ENCODE measurements at places on chromosomes 4 and X.

DNA sequence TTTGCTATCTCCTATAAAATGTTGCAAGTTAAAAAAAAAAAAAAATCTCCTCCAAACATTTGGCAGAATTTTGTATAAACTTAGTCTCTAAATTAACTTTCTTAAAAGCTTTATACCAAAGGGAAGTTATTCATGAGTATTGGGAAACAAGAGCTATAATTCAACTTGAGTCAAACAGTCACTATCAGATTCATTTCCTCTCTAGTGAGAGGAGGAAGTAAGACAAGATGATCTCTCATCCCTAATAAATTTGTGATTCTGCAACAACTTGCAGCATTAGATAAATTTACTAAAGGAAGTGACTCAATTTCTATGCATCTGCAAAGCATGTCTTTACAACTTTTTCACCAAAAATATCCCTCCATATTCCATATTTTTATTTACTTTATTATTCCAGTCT is 135.4 kb upstream of the GNPDA2 start:
- DNase-seq, result no peak

DNA sequence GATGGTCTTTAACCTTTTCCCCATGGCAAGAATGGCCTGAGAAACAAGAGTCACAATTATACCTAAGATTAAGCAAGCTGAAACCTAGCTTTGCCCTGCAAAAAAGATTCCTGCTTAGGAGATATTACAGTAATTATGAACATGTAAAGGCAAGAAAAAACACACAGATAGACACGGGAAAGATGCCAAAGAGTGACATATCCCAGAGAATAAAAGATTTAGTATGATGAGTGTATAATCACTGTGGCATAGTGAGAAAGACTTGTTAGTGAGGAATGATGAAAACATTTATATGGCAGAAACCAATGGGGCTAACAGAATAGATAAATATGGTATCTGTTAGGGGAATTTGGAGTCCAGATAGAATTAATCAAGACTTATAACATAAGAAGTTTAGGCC is 29.6 kb upstream of the TASL start:
- DNase-seq, result no peak

DNA sequence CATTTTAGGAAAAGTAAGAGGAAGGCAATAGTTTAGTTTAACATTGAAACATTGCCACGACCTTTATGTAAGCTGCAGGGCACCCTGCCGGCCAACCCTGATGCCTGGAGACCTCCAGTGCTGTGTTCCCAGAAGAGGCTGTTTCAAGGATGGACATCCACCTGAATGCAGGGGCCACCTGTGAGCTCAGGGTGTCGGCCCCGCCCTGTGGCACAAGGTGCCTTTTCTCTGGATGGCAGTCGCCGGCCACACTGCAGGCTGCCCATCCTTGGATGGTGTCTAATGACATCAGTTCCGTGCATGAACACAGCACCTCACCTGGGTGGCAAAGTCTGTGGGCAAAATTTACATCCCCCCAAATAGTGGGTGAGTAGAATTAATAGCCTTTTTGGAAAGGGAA is 180.0 kb downstream of the AFAP1 start:
- no peak for DNase-seq

- no peak for DNase-seq
These were observed 7.6 kb upstream of the NKX1-1 start for GRCh38 chr4:1413687-1414479.

DNA sequence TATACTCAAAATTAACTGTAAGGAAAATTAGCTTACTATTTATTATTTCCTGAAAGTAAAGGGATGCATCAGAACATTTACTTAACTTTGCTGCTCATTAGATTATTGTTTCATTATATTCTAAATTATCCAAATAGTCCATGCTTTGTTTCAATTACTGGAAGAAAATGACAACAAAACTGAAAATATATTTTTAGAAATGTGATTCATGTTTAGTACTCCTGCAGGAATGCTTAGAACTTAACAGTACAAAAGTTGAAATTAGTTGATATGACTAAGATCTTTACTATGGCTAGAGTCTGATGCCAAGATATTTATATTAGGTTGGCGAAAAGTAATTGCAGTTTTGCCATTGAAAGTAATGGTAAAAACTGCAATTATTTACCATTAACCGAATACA is 660.5 kb upstream of the PABPC4L start:
- DNase-seq, result peak; percentile 11

DNA sequence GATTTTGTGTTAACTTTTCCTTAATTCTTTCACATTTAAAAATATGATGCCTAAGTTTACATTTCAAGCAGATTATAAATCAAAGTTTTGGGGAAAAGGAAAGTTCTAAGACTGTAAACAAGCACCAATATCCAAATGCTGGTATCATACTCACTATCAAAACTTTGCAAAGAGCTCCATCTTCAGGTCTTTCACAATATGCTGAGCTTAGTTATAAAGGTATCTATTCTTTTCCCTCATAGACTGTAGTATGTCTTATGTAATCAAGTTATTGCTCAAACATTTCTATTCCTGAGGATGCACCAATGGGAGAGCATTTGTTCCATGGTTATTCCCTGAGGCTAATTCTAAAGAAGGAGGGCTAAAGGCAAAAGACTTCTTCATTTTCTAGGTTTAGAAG is 207.9 kb upstream of the FAM241A start:
- no peak for DNase-seq

- DNase-seq, result no peak
These were observed 15.5 kb downstream of the SPRY1 start for GRCh38 chr4:123412091-123412505.

- DNase-seq, result no peak
These were observed 132.3 kb downstream of the ZNF330 start for GRCh38 chr4:141352909-141353525.

DNA sequence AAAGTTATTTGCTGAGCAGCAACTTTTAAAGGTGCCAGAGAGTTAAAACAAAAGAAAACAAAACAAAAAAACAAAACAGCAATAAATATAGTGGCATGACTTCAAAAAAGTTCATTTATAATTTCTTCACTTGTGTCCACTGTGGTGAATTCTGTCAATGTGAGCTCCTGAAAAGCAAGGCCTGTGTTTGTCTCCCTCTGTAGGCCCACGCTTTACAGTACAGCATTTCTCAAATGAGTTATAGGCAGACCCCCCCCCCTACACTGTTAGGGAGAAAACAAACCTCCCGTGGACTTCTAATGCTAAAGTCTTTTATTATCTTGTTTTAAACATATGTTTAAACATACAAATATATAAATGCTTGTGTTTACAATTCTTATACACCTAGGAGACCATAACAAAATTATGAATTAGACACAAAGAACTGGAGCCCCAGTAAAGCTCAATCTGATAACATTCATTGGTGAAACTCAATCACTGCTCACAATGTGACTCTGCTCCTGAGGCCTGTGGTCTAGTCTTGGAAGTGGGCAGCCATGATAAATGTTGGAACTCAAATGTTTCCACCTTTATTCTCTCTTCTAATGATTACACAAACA is 47.0 kb upstream of the SCOC start:
- DNase-seq, result no peak

GRCh38 chr4:168220893-168221292 is 97.7 kb downstream of the DDX60 start:
- DNase-seq, result no peak

DNA sequence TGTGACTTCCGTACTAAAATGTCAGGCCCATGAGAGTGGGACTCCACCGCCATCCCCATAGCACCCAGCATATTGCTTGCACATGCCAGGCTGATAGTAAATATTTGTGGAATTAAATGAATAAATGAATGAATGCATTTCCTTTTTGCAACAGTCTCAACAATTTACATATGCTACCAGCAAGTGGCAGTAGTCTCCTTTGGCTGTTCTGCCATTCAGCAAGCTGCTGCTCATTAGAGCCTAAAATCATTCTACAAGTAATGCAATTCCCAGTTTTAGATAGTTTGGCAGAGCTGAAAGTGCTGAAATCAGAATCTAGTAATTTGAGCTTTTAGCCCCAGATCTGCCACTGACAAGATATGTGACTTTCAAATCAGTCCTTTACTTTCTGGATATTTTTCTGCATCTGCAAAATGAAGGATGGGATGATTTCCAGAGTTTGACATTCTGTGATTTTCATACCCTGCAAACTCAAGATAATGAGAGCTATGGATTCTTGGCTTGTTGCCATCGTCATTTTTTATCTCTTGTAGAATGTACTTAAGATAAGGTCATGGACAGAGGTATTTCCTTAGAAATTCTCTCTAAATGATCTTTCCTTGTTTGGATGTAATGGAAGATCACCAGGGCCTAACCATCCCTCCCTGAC is 35.7 kb upstream of the INTS6L start:
- no peak for DNase-seq

- no peak for DNase-seq
These were observed 213.4 kb downstream of the SPCS3 start for GRCh38 chr4:176533159-176533558.

DNA sequence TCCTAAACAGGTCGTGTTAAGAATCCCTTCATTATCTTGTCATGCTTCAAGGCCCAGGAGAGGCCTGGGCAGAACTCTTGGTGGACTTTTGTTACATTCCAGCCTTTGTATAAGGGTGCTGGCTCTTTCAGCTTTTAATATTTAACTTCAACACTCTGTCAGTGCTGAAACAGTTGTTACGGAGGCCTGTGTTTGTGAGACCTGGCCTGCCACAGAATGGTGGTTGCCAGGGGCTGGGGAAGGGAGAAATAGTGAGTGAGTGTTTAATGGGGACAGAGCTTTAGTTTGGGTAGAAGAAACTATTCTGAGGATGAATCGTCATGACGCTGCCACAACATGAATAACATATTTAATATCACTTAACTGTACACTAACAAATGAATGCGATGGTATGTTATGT is 1027.6 kb upstream of the PRKX start:
- DNase-seq, result no peak

DNA sequence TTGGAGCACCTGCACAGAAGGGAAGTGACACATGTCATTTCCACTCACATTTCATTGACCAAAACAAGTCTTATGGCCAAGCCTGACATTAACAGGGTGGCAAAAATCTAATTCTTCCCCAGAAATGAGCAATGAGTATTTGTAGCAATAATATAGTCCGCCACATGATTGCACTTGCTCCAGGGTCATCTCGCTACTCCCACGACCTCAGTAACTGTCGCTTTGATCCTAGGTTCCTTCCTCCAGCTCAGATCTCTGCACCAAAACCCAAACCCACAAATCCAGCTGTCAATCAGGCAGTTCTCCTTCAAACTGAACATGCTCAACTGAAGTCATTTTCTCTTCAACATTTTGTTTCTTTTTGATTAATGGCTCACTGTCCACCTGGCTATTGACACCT is 25.2 kb upstream of the PTTG2 start:
- no peak for DNase-seq

DNA sequence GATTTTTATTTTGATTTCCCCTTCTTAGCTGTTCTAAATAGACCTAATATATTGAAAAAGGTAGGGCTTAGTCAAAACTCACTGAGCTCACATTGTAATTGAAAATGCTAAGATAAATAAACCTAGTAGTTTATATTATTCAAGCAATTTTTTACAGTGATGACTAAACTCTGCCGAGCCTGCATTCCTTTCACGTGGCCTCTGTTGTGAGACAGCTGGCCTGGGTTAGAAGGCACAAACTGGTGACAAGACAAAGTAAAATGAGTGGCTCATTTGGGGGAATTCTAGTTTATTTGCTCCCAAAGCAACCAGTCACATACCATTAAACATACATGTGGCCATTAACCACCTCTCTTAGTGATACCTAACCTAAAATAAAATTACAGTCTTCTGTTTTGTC is 169.4 kb upstream of the TEX13C start:
- DNase-seq, result no peak

DNA sequence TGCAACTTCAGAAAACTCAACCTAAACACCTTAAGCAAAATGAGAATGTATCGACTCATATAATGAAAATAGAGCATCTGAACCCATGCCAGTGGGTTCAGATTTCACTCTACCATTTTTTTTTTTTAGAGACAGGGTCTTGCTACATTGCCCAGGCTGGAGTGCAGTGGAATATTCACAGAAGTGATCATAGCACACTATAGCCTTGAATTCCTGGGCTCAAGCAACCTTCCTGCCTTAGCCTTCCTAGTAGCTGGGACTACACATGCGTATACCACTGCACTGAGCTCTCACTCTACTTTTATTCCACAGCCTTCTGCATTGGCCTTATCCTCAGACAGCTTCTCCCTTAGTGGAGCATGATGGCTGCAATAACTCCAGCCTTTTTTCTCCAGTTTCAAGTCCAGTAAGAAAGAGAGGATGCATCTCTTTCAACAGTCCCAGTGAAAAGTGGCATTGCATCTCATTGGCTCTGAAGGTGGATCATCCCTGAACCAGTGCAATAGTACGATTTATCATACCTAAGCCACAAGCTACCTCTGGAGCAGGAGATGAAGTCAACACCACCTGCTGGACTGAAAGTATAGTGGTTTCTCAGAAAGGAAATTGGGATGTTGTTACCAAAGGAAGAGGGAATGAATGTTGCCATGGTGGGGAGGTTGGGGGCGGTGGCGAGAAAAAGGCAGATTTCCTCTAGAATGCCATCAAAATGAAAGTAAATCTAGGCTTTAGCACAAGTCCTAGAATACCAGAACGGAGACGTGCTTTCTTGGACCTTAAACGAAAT is 2.0 kb upstream of the SOD3 start:
- DNase-seq, result no peak

GRCh38 chr4:2396781-2397368 is 21.6 kb downstream of the ZFYVE28 start:
- DNase-seq, result no peak

GRCh38 chr4:9936129-9936644 is 85.1 kb downstream of the SLC2A9 start:
- DNase-seq, result no peak

DNA sequence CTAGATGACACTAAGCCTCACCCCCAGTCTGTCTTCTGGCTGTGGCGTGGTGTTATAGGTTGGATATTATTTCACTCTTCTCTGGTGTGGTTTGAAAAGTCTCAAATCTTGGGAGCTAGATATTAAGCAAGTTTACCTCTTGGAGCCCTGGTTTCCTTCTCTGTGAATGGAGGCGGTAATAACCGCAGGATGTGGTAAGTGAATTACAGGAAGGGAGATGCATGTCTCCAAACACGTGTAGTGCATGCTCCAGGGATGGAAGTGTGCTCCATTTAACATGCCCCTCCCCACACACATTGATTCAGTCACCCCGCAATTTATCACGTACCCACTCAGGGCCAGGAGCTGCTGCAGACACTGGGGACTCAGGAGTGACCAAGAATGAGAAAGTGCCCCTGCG is 4.9 kb downstream of the ZNF275 start:
- DNase-seq, result no peak

GRCh38 chrX:96997196-96997595 is 113.5 kb downstream of the RPA4 start:
- no peak for DNase-seq

GRCh38 chr4:102705391-102705935 is 55.3 kb downstream of the MANBA start:
- no peak for DNase-seq

DNA sequence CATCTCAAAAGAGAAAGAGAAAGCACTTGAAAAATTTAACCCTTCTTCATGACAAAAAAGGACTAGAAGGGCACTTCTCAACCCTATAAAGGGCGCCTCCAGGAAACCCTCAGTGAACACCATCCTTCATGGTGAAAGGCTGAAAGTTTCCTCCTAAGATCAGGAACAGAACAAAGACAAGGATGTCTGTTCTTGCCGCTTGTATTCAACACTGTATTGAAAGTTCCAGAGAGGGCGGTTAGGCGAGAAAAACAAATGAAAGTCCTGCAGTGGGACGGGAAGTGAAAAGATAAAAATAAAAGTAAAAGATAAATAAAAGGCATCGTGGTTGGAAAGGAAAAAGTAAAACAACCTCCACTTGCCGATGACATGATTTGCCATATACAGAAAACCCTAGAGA is 50.9 kb downstream of the RNF212 start:
- no peak for DNase-seq

GRCh38 chr4:13704035-13704434 is 76.5 kb upstream of the BOD1L1 start:
- no peak for DNase-seq

GRCh38 chr4:100963627-100964026 is 383.7 kb downstream of the PPP3CA start:
- no peak for DNase-seq

Data from GM04503 (cell line).